ENCODE measurements at places on chromosomes 7 and 10. TPM values are rescaled to one million over a fixed set of nuclear protein-coding genes. Genes with fewer than 3 reads are reported as not detected.

The CEP55 gene
- total RNA-seq = 45.9 TPM

The PAX4 gene
- not detected for total RNA-seq

The TRIM73 gene
- 18.4 TPM for total RNA-seq

The SMO gene
- total RNA-seq = not detected

The TSPAN15 gene
- 4.7 TPM for total RNA-seq

The CDH23 gene
- total RNA-seq = 5.3 TPM

The SPDYE18 gene
- total RNA-seq = 1.1 TPM
